CD4-positive, alpha-beta memory T cell (primary cell): ENCODE measurements at places on chromosomes 4 and X. TPM values are rescaled to one million over a fixed set of nuclear protein-coding genes. Genes with fewer than 3 reads are reported as not detected.
A peak's percentile ranks its signal among the peaks of the same experiment; 100 is the strongest.

Gene ARX
- polyA plus RNA-seq, result not detected

Gene TEX13B
- polyA plus RNA-seq, result not detected

DNA sequence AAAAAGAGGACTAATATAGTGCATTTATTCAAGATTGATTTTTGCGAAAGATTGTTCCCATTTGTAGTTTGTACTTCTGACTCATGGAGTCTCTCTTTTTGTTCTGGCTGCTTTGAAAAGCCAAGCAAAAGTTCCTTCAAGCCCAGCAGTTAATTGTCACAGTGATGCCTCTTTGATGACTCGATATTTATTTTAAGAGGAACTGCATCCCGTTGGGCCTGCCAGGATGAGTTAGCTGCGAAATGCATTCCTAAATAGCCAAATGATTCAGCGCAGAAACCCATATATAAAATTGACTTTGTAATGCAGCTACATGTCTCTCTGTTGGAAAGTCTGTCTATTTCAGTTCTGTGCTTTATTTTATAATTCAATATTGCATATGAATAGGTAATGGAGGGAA, 295.1 kb downstream of the GBA3 start:
- no peak for DNase-seq
- H3K27ac ChIP-seq, result no peak overlapping the region
- H3K36me3 ChIP-seq, result no peaks in the 10 kb centered on the region

Gene RTL9
- not detected for polyA plus RNA-seq

Gene HAND2
- polyA plus RNA-seq, result not detected

DNA sequence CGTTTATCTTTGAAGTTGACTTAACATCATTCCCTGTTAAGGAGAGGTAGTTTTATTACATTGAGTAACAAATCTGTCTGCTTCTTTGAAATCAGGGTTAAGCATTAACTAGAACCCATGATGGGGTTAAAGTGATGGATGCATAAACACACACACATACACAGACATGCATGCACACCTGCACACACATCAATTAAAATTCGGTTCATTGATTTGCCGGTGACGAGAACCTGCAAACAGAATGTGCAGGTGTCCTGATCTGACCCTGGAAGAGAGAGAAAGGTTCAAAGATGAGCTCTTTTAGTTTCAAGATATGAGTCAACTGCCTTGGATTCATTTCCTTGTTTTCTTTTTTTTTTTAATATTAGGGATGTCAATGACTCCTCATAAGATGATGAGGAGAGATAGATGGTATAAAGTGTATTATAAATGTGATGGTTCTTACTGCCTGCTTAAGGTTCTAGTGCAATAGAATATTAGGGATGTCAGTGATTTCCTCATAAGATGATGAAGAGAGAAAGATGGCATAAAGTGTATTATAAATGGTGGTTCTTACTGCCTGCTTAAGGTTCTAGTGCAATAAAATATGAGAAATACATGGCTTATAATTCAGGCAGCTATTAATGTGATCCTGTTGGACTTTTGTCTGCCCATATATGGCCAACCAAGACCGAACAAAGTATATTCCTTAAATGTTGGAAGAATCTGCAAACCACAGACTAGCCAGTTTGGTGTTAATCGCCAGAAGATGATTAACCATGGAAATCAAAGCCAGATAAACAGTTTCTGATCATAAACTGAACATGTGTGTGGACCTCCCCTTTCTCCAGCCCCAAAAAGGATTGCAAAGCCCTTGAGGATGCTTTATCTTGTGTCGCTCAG, 14.1 kb upstream of the CD99 start:
- no peaks in the 10 kb centered on the region for H3K27me3 ChIP-seq
- H3K27ac ChIP-seq, result no peak overlapping the region
- DNase-seq, result no peak

- no peak overlapping the region for H3K4me3 ChIP-seq
- H3K4me1 ChIP-seq, result no peaks in the 10 kb centered on the region
- no peak overlapping the region for H3K27ac ChIP-seq
- H3K36me3 ChIP-seq, result no peaks in the 10 kb centered on the region
Observed at GRCh38 chr4:97656044-97656720, 487.1 kb downstream of the STPG2 start.

Gene ESX1
- polyA plus RNA-seq, result not detected

GRCh38 chrX:138691186-138691585, 20.3 kb downstream of the FGF13 start:
- no peaks in the 10 kb centered on the region for H3K4me1 ChIP-seq
- no peak overlapping the region for H3K4me3 ChIP-seq
- no peaks in the 10 kb centered on the region for H3K27me3 ChIP-seq
- no peak for DNase-seq
- H3K36me3 ChIP-seq, result no peaks in the 10 kb centered on the region

Gene KLB
- 0.06 TPM for polyA plus RNA-seq

Gene CTAG1B
- polyA plus RNA-seq, result not detected

GRCh38 chrX:143455046-143455445, 62.2 kb downstream of the SPANXN3 start:
- H3K4me3 ChIP-seq, result no peak overlapping the region
- no peak overlapping the region for H3K27ac ChIP-seq
- H3K27me3 ChIP-seq, result no peaks in the 10 kb centered on the region
- DNase-seq, result no peak
- no peaks in the 10 kb centered on the region for H3K4me1 ChIP-seq

Gene EXOC1L
- polyA plus RNA-seq, result not detected

DNA sequence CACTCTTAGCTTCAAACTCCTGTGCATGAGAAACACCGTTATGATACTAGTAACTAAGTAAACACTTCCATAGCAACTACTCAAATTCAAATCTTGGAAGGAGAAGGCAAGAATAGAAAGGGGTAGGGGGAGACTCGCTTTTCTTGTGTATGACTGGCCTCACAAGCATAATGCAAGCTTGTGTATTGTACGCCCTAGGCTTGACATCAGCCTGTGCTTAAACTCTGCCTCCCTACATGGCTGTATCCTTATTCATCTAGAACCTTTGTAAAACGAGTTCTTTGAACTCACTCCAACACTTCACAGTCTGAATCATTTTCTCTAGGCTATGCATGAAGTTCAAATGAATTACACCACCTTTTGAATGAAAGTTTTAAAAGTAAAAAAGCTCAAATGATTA, 1071.2 kb upstream of the ADGRL3 start:
- no peak for DNase-seq
- no peaks in the 10 kb centered on the region for H3K27me3 ChIP-seq
- H3K4me1 ChIP-seq, result no peaks in the 10 kb centered on the region
- no peaks in the 10 kb centered on the region for H3K36me3 ChIP-seq
- no peak overlapping the region for H3K27ac ChIP-seq

DNA sequence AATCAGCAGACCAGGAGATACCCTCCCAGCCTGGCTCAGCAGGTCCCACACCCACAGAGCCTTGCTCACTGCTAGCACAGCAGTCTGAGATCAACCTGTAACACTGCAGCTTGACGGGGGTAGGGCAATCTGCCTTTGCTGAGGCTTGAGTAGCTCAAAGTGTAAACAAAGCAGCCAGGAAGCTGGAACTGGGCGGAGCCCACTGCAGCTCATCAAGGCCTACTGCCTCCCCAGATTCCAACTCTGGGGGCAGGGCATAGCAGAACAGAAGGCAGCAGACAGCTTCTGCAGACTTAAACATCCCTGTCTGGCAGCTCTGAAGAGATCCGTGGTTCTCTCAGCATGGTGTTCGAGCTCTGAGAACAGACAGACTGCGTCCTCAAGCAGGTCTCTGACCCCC, 15.1 kb upstream of the GABRA2 start:
- H3K4me3 ChIP-seq, result no peak overlapping the region
- no peak overlapping the region for H3K27ac ChIP-seq
- no peak for DNase-seq
- no peaks in the 10 kb centered on the region for H3K4me1 ChIP-seq
- no peaks in the 10 kb centered on the region for H3K27me3 ChIP-seq

DNA sequence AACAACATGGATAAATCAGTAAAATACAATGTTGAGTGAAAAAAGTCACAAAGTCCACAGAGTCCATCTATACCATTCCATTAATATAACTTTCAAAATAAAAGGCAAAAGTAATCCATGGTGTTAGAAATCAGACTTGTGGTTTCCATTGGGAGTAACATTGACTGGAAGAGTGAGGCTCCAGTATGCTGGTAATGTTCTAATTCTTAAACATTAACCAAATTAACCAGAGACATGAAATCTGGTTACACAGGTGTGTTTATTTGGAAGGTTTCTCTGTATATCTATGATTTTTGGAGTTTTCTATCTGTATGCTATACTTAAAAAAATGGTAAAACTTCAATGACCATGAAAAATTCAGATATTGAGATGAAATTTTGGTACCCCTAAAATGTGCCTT, 42.6 kb downstream of the SULT1B1 start:
- H3K4me3 ChIP-seq, result no peak overlapping the region
- H3K4me1 ChIP-seq, result no peaks in the 10 kb centered on the region
- no peaks in the 10 kb centered on the region for H3K36me3 ChIP-seq

DNA sequence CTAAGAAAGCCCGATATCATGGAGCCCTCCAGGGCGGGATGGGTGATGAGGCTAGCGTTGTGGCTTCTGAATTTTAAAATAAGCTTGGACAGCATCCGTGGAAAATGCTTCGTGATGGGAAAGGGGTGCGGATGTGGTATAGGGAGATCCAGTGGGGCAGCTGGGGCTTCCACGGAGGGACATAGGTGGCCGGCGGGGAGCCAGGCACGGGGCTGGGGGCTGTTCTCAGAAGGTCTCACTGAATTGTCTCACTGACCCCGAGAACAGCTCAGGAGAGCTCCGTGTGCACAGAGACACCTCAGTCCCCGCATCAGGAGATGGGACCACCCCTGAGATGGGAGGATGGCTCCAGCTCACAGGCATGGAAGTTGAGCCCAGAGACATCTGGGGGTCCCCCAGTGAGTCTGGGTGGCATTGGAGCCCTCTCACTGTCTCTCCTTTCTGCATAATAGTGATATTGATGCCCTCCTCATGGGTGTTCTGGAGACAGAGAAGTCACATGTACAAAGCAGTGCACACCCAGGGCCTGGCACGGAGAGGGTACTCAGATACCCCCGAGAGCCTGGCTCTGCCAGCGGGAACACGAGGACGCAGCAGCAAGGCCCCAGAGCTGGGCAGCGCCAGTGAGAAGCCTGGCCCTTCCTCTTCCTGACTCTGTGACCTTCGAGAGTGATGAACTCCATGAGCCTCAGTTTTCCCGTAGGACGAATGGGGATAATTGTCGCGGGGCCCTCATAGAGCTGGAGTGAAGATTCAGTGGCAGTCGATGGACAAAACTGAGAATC, 70.6 kb upstream of the PSAPL1 start:
- no peaks in the 10 kb centered on the region for H3K4me1 ChIP-seq
- DNase-seq, result no peak
- H3K27me3 ChIP-seq, result no peaks in the 10 kb centered on the region
- no peak overlapping the region for H3K4me3 ChIP-seq

DNA sequence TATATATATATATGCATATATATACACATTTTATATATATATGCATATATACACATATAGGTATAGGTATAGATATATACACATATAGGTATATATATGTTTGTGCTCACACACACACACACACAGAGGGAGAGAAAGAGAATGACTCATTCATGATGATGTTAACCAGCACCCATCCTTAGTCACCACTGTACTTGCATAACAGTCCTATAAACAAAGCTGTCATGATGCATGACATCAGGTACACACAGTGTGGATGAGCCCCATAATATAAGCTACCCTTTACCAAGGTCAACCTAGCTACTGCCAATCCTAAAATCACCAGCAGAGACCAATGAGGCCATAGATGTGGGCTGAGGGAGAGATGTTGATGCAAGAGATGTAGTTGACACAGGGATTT, 1408.0 kb downstream of the RAPGEF2 start:
- DNase-seq, result no peak
- no peak overlapping the region for H3K27ac ChIP-seq
- H3K36me3 ChIP-seq, result no peaks in the 10 kb centered on the region
- no peaks in the 10 kb centered on the region for H3K4me1 ChIP-seq
- no peaks in the 10 kb centered on the region for H3K27me3 ChIP-seq

DNA sequence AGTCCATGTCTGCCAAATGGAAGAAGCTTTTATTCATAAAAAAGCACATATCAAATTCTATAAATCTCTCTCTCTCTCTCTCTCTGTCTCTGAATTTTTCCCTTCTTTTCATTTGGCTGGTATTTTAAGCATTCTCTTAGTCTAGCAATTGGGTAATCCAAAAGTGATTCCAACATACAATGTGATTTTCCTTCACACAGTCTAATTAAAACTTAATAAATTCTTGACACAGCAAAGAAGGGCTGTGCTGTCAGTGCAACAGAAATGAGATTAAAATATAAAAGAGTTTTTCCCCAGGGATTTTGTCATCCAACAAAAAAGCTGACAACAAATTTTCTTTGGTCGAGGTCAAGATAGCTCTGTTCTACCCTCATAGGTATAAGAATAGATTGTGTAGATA, 216.9 kb downstream of the CENPC start:
- no peak overlapping the region for H3K4me3 ChIP-seq
- H3K27me3 ChIP-seq, result no peaks in the 10 kb centered on the region
- H3K27ac ChIP-seq, result no peak overlapping the region
- H3K36me3 ChIP-seq, result no peaks in the 10 kb centered on the region
- DNase-seq, result no peak
- H3K4me1 ChIP-seq, result no peaks in the 10 kb centered on the region

DNA sequence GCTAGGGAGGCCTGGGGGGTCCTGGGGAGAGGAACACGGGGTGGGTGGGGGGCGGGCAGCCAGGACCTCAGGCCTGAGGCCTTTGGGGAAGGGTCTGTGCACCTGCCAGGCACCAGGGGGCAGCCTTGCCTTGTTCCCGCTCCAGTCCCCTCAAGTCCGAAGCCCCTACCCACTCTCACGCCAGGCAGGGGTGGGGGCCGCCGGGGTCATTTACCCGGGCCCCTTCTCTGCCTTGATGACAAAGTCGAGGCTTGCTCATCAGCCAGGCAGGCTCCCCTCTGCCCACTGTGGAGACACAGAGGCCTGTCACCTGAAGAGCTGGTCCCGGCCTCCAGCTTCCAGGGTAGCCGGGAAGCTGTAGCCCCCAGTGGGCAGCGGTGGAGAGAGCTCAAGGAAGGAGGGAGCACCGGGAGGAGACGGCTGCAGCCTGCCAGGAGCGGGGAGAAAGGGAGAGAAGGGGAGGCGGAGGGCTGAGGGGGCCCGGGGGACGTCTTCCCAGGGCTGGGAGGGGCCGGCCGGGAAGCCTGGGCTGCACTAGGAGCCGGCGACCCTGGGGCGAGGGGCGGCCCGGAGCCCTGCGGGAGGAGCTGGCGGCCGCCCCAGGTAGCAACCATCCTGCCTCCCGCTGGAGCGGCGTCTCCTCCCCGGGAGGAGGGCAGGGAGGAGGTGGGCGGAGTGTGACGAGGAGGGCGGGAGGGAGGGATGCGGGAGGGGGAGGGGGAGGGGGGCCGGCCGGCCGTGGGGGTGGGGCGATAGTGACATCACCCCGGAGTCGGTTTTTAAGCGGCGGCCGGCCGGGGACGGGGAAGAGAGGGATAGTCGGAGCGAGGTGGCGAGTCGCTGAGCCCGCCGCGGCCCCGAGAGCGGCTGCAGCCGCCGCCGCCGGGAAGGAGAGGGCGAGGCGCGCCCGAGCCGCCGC, at the start of gene SLC6A8:
Gene SLC6A8 (plus strand): TSS at position 806 of the 919 bp plus-strand sequence. CDS start 649 bp downstream, outside the sequence.
- no peaks in the 10 kb centered on the region for H3K36me3 ChIP-seq
- DNase-seq, result peak; percentile 10
- H3K4me1 ChIP-seq, result no peaks in the 10 kb centered on the region
- H3K27me3 ChIP-seq, result no peaks in the 10 kb centered on the region
- no peak within 1 kb of the TSS for H3K4me3 ChIP-seq
- no peak within 1 kb of the TSS for H3K27ac ChIP-seq

Gene IQSEC2
- polyA plus RNA-seq, result 0.33 TPM
